ENCODE measurements at places on chromosomes 3 and 15.

DNA sequence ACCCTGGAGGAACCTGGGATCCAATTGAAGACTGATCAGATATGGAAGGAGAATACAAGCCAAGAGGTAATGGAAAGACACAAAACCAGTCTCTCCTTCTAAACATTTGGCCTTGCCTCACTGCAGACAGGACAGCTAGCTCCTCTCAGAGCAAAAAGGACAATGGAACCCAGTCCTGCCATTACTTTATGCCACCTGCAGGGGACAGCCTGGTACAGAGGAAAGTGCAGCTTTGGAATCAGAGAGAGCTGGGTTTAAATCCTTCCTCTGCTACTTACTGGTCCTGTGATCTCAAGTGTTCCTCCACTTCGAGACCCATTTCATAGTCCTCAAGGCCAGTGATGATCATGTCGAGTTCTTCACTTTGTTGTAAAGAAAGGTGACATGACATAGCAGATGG, 159.4 kb upstream of the SMAD3 start:
- no peak for DNase-seq

- no peak for DNase-seq
Observed at GRCh38 chr3:190326361-190326760, 4.1 kb upstream of the CLDN1 start.

GRCh38 chr3:57652203-57652602, 40.7 kb downstream of the DENND6A start:
- no peak for DNase-seq

GRCh38 chr15:101490922-101491733, 1.6 kb upstream of the PCSK6 start:
- DNase-seq, result no peak

- no peak for DNase-seq
Observed at GRCh38 chr3:165835431-165835830, 1.8 kb downstream of the BCHE start.

- no peak for DNase-seq
Observed at GRCh38 chr3:127200086-127200691, 7.3 kb downstream of the PRR23E start.

- no peak for DNase-seq
Observed at GRCh38 chr15:69881766-69882165, 216.0 kb downstream of the TLE3 start.

DNA sequence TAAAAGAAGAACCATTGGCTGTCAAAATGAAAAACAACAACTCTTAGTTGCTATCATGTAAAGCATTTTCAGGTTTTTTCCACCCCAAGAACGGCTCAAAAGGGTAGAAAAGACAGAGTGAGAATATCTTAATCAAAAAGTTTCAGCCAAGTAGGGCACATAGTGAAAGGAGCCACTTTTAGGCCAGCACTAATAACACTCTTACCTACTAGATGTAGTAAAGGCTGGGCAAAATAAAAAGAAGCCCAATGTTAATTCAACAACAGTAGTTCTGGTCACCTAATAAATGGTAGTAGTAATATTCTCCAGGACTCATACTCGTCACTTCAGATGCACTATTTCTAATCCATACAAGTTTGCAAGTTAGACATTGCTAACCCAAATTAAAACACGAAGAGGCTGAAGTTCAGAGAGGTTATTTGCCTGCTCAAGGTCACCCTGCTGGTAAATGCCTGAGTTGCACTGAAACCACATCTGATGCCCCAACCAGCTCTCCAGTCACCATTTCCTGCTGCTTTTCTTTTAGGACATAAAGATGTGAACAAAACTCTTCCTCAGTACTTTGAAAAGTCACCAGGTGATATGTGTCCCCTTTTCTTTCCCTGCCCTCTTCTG, 7.5 kb downstream of the GOLIM4 start:
- no peak for DNase-seq

Measured in activated T-helper 9 cell treated with anti-CD3 and anti-CD28 coated beads, Interleukin-2, amount 50 U/mL, for 16 hours (primary cell).